CD4-positive, alpha-beta T cell treated with Interleukin-21 for 1 hour (primary cell): ENCODE measurements at places on chromosomes 12 and 14.

DNA sequence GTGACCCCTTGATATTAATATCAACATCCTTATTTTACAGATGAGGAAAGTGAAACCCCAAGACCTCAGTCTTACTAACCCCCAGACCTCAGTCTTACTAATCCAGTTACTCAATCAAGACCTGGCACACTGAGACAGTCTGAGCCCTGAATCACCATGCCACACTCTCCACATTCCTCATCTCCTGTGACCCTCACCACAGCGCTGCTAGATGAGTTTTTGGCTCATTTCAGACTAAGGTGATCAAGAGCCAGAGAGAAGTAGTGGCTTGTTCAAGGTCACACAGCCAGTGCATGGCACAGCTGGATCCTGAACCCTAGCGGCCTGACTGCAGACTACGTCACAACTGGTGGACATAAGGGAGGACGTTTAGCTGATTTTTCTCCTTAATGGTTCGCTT is 579.2 kb downstream of the BCL11B start:
- DNase-seq = no peak

DNA sequence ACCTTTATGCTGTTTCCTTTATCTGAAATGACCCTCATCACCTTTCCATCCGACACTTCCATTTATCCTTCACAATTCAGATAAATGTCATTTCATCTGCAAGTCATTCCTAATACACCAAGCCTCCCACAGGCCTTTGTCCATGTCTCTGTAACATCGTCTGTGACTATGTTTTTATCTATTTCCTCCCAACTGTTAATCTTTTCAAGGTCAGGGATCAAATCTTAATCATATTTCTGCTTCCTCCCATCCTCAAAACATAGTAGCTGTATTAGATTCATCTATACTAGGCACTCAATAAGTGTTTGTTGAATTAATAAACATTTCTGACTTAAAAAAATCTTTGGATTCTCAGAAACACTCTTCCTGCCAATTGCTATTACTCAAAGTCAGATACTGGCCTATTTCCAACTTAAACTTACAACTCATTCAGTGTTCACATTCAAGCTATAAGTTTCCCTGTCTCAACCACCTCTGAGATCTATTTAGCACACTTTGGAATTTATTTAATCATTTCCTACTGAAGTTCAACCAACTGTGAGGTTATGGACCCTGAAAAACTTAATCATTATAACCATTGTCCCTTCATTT is 100.2 kb upstream of the ALX1 start:
- no peak for DNase-seq

DNA sequence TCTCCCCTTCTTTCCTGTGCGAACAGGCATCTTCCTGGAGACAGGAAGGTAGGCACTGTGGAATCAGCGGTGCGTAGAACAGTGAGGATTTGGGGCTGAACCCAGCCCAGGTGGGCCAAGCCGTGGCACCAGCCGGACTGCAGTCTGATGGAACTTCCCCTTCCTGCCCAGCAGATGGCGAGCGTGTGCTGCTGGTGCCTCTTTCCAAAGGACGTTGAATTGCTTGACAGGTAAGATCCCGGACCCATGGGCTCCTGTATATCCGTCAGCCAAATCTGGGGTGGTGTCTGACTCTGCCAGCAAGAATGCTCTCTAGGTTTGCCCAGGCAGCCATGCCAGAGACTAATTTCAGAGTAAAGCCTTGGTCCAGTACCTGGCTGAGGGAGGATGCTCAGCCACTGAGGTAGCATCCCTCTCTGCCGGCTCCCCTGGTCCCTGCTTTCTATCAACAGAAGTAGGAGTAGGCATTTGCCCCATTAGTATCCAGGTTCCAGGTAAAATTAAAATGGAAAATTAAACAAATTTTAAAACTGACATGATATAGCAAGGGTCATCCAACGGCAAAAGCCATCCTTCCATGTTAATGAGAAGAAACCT is 21.1 kb upstream of the KCNA5 start:
- peak; percentile 16 for DNase-seq

DNA sequence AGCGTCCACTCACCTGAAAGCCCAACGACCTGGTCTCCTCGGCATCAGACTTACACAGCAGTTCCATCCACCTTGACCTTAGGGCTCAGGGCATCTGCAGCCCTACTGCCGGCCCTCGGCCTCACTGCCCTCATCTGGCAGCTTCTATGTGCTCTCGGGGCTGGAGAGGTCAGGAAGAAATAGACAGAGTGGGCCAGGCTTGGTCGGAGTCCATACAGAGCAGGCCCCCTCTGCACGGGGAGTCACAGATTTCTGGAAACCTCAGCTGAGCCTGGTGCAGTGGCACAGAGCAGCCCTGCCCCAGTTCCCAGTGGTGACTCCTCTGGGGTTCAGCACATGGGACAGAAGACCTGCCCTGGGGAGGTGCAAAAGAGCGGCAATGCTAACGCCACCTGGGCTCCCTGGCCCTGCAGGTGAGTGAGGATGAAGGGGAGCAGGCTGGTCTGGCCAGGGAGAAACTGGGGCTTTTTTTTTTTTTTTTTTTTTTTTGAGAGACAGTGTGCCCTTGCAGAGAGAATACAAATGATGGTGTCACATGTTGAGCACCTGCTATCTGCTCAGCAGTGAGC is 190.1 kb upstream of the PRMT8 start:
- no peak for DNase-seq

DNA sequence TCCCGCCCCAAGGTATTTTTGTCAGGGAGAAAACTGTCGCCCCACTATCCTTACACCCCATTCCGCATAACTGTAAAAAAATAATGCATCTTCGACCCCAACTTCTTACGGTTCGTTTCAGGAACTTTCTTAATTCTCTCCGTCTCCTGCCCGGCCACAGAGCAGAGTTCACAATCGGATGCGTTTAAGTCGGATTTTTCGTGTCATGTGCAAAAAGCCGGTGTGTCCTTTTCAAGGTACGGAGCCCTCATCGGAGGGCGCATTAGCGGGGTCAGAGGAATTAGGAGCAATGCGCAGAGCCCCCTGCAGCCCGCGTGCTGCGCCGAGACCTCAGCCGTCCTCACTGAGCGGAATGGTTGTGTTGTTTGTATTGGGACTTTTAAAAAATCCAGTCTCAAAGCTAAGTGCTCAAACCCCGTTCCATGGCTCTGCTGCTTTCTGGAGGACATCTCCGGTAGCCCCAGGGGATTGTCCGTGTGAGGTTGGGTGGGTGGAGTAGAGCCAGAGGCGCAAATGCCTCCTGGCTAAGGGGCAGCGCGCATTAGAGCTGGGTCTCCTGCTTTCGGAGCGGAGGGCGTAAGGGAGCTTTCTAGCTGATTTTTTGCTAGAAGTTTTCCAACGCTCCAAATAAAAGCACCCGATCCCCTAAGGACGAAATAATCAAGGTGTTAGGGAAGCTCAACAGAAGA is 3.9 kb upstream of the GSC start:
- DNase-seq = no peak

GRCh38 chr12:44709166-44709565 is 166.9 kb downstream of the NELL2 start:
- no peak for DNase-seq

DNA sequence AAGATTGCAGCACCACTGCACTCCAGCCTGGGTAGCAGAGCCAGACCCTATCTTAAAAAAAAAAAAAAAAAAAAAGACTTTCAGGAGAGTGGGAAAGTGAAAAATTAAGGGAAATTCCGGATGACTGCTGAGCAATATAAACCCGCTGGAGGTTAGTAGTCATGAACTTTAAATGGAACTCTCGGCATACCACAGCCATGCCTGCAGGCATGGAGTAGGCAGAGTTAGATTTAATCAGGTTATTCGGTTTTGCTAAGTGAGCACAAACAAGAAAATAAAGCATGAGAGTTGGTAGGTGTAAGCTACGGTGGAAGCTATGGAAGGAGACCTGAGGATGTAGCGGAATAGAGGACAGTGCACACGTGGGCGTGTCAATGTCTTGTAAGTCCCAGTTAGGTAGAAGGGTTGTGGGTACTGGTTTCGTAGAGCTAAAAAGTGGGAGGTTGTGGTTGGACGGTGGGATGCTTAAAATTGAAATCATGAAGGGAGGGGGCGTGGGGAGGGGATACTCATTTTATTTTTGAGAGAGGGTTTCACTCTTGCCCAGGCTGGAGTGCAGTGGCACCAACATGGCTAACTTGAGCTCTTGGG is 11.8 kb upstream of the TUBA1C start:
- DNase-seq = no peak

GRCh38 chr12:40336573-40337199 is 111.9 kb downstream of the LRRK2 start:
- no peak for DNase-seq

- no peak for DNase-seq
Observed at GRCh38 chr14:103700753-103701490, 14.3 kb downstream of the XRCC3 start.

GRCh38 chr14:20440882-20441281 is 4.9 kb upstream of the KLHL33 start:
- DNase-seq = no peak

GRCh38 chr14:96574171-96574632 is 72.0 kb downstream of the PAPOLA start:
- DNase-seq = no peak

DNA sequence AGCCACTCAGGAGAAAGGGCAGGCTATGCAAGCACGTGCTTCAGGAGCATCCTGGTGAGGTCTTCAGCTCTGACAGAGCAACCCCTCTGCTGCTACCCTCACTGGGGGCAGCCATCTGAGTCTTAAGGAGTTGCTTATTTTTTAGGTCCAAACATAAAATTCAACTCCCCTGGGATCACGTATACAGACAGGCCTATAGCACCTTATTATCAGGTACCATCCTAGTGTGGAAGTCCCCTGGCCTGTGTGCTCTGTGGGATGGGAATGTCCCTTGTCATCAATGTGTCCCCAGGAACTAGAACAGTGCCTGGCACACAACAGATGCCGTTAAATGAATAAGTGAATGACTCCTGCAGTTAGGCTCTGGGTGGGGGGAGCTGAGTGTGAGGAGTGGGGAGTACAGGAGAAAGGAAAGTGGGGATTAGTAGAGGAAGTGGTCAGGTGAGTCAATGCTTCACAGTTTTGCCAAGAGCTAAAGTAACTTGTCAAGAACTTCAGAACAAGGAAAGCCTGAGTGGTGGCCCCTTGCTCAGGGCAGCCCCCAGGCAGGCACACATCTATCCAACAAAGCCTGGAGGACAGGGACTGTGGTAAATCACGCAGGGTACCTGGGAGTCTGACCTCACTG is 33.5 kb downstream of the DAD1 start:
- DNase-seq = peak; percentile 77

- DNase-seq = no peak
Observed at GRCh38 chr12:113127791-113128199, 7.8 kb downstream of the RASAL1 start.

DNA sequence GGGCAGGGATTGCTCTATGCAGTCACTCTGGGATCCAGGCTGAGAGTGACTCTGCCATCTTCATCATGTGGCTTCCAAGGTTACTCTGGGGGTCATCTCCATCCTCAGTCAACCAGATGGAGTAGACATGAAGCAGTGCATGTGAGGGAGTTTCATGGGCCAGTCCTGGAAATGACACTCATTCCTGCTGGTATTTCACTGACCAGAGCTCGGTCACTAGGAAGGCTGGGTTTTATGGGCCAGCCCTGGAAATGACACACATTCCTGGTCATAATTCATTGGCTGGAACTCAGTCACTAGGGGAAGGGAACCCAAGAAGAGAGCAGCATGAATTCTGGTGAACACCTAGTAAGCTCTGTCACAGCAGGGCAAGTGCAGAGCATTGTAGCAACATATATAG is 144.7 kb downstream of the SMOC1 start:
- no peak for DNase-seq

- no peak for DNase-seq
Observed at GRCh38 chr12:678747-679712, 15.8 kb upstream of the NINJ2 start.

GRCh38 chr14:35534873-35535482 is 1.0 kb downstream of the INSM2 start:
- DNase-seq = peak; percentile 55

DNA sequence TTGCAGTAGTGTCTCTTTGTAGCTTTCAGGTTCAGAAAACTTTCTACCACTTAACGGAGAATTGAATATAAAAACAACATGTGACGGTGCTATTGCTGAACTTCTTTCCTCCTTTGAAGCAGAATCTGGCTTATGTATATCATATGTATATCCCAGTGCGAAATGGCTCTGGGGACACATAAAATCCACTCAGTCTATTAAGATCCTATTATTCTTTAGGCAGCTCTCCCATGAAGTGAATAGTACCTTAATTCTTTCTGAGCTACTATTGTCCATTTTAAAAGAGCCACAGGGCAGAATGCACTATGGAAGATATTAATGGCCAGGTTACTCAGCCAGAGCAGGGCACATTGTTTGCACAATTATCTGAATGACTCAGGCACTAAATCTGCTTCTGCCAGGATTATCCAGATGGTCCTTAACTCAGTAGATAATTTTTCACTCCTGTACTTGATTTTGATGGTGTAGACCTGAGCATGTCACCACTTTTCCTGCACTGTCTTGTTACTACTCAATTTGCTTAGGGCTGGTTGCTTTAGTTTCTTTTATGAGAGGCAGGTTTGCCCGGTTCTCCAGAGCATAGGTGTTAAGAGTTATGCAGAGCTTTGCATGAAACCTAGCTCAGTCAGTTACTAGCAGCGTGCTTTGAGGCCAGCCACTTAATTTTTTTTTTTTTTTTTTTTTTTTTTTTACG is 5.5 kb downstream of the CNTN1 start:
- no peak for DNase-seq

DNA sequence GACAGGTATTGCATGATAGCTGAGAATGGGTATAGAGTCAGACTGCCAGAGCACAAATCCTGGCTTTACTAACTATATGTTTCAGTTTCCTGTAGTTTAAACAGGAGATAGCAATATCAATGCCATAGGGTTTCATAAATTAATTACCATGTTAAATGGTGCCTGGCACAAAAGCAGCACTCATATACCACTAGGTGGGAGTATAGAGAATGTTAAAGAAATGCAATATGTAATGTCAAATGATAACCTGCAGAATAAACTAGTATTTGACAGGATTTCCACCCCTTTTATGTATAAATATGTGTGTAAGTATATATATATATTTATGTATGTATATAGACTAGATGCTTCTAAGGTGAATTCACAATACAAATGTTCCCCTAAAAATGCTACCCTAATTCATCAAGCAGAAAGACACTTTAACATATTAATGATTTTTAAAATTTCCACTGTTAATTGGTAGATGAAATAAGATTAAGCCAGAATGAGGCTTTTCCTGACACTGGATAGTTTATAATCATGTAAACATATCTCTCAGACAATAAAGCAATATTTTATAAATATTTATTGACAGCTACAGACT is 8.6 kb downstream of the WDR89 start:
- peak; percentile 70 for DNase-seq

GRCh38 chr12:104566244-104566993 is 109.7 kb downstream of the CHST11 start:
- no peak for DNase-seq

DNA sequence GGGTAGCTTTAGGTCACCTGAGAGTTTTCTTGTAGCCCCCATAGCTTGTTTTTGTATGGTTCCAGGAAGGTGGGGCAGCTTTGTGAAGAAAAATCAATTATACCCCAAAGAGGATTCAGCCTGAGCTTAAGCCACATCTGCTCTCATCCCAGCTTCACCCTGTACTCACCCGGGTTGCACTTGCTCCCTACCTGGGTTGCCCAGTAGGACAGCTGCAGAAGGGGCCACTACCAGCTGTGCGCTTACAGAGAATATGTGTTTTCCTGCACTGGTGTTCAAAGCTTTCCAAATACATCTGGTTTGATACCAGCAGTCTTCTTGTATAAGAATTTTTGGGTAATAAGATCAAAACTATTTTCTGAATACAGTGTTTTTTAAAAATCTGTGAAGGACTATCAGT is 3.0 kb upstream of the SLC38A1 start:
- no peak for DNase-seq

GRCh38 chr12:47207829-47208248 is 128.1 kb upstream of the AMIGO2 start:
- DNase-seq = peak; percentile 44

- DNase-seq = no peak
Observed at GRCh38 chr12:115245020-115245419, 561.0 kb upstream of the TBX3 start.
